ENCODE measurements at places on chromosomes 3 and 15.
A peak's percentile ranks its signal among the peaks of the same experiment; 100 is the strongest.

- H3K4me1 ChIP-seq: peaks cover 5% of the 10 kb centered on the region
- H3K36me3 ChIP-seq: no peaks in the 10 kb centered on the region
- no peak overlapping the region for H3K27ac ChIP-seq
- no peaks in the 10 kb centered on the region for H3K27me3 ChIP-seq
- H3K4me3 ChIP-seq: no peak overlapping the region
These were observed 256.5 kb upstream of the CBLB start for GRCh38 chr3:106125321-106125720.

DNA sequence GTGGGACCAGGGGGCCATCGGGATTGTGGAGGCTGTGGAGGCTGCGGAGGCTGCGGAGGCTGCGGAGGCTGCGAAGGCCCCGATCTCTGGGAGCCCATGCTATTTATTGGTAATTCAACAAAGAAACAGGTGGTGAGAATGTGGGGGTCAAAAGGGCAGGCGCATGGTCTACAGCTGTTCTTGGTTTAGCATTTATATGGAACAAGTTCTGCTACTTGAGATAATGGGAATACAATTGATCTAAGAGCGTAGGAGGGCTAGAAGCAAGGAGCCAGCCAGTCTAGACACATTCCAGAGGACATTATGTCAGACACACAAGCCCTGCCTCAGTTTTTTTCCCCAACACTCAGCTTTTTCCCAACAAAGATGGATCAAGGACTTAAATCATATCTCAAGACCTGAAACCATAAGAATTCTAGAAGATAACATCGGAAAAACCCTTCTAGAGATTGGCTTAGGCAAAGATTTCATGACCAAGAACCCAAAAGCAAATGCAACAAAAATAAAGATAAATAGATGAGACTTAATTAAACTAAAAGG, 20.1 kb downstream of the C3orf80 start:
- no peaks in the 10 kb centered on the region for H3K4me1 ChIP-seq
- H3K36me3 ChIP-seq: no peaks in the 10 kb centered on the region
- H3K4me3 ChIP-seq: no peak overlapping the region

GRCh38 chr3:160133757-160134156, 91.5 kb upstream of the C3orf80 start:
- H3K27ac ChIP-seq: no peak overlapping the region
- H3K4me3 ChIP-seq: no peak overlapping the region

DNA sequence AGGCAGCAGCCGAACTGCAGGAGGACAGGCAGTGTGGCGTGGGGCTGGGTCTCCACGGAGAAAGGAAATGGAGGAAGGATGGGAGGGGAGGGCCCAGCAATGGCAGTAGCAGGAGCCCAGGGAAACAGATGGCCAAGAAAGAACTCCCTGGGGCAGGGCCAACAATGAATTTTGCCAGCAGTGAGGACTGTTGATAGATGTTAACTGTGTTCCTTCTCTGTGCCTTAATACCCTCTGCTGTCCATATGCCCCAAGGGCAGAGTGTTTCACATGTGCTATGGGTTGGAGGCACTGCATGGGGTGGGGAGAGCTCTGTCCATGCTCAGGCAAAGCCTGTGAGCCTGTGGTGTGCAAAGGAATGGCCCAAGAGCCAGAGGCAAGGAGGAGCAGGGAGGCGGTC, 70.8 kb upstream of the POMGNT2 start:
- no peaks in the 10 kb centered on the region for H3K27me3 ChIP-seq
- H3K4me1 ChIP-seq: peaks cover 49% of the 10 kb centered on the region
- no peak overlapping the region for H3K4me3 ChIP-seq
- no peak for DNase-seq
- peak overlapping the region; percentile 61 for H3K27ac ChIP-seq

GRCh38 chr3:122508135-122508914, 6.4 kb downstream of the KPNA1 start:
- peaks cover 34% of the 10 kb centered on the region for H3K4me1 ChIP-seq
- H3K36me3 ChIP-seq: no peaks in the 10 kb centered on the region
- DNase-seq: no peak

- H3K27ac ChIP-seq: peak overlapping the region; percentile 72
- H3K4me3 ChIP-seq: peak overlapping the region; percentile 97
- DNase-seq: no peak
- H3K4me1 ChIP-seq: peaks cover 12% of the 10 kb centered on the region
- peaks cover 4% of the 10 kb centered on the region for H3K36me3 ChIP-seq
- peaks cover 4% of the 10 kb centered on the region for H3K27me3 ChIP-seq
These were observed 873 bp downstream of the CAPN7 start for GRCh38 chr3:15206662-15207576.

- peaks cover 7% of the 10 kb centered on the region for H3K36me3 ChIP-seq
- DNase-seq: no peak
- peaks cover 32% of the 10 kb centered on the region for H3K4me1 ChIP-seq
- no peak overlapping the region for H3K27ac ChIP-seq
These were observed 74.3 kb downstream of the MYO1E start for GRCh38 chr15:59298225-59298853.

GRCh38 chr3:194714137-194714455, 28.4 kb downstream of the FAM43A start:
- H3K4me1 ChIP-seq: peaks cover 3% of the 10 kb centered on the region
- H3K27ac ChIP-seq: no peak overlapping the region
- peaks cover 2% of the 10 kb centered on the region for H3K27me3 ChIP-seq
- DNase-seq: no peak

GRCh38 chr3:171178714-171179113, 152.2 kb upstream of the SLC2A2 start:
- no peak overlapping the region for H3K27ac ChIP-seq
- no peak for DNase-seq
- peaks cover 7% of the 10 kb centered on the region for H3K27me3 ChIP-seq
- peaks cover 18% of the 10 kb centered on the region for H3K36me3 ChIP-seq
- no peak overlapping the region for H3K4me3 ChIP-seq
- peaks cover 21% of the 10 kb centered on the region for H3K4me1 ChIP-seq

- no peak for DNase-seq
- H3K27me3 ChIP-seq: peaks cover 16% of the 10 kb centered on the region
- peaks cover 6% of the 10 kb centered on the region for H3K4me1 ChIP-seq
- no peak overlapping the region for H3K27ac ChIP-seq
These were observed 753 bp upstream of the MYO5A start for GRCh38 chr15:52529341-52529924.

- H3K27ac ChIP-seq: no peak overlapping the region
- H3K4me3 ChIP-seq: no peak overlapping the region
- H3K36me3 ChIP-seq: no peaks in the 10 kb centered on the region
- H3K4me1 ChIP-seq: no peaks in the 10 kb centered on the region
- peak; percentile 68 for DNase-seq
- no peaks in the 10 kb centered on the region for H3K27me3 ChIP-seq
These were observed 94.5 kb upstream of the ADAMTSL3 start for GRCh38 chr15:83559310-83559966.

GRCh38 chr15:92811148-92811913, 88.8 kb upstream of the CHD2 start:
- H3K36me3 ChIP-seq: no peaks in the 10 kb centered on the region
- DNase-seq: no peak
- H3K27me3 ChIP-seq: peaks cover 6% of the 10 kb centered on the region
- no peak overlapping the region for H3K4me3 ChIP-seq
- H3K27ac ChIP-seq: peak overlapping the region; percentile 95
- H3K4me1 ChIP-seq: peaks cover 19% of the 10 kb centered on the region

DNA sequence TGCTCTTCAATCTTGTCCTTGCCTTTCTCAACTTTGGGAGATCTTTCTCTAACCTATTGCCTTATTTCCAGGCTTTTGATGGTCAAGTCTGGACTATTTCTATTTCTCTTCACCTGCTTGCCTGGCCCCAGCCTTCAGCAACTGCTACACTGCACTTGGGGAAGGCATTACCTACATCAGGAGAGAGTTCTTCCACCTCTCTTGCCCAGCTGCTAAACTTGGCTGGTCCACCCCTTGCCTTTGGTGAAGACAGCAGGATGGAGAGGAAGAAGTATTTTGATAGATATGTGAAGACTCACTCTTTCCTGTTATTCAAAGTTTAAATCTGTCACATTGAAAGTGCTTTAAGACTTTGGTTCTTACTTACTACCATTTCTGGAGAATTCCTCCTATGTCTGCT, 574.8 kb downstream of the ZPLD1 start:
- DNase-seq: no peak
- H3K27me3 ChIP-seq: no peaks in the 10 kb centered on the region
- H3K4me1 ChIP-seq: no peaks in the 10 kb centered on the region

Data from endothelial cell (in vitro differentiated cells).